Psoas muscle (tissue), 8 donors: ENCODE measurements at places on chromosomes 16 and 17. TPM values are rescaled to one million over a fixed set of nuclear protein-coding genes. Genes with fewer than 3 reads are reported as not detected.

Gene WNT9B
- not detected for total RNA-seq

Gene ABCA10
- 5.0 TPM for total RNA-seq

Gene LGALS9C
- not detected for total RNA-seq

Gene FAM171A2
- total RNA-seq: 0.22 TPM

Gene DRC3
- total RNA-seq: 0.81 TPM

Gene NEUROD2
- total RNA-seq: not detected

Gene EFTUD2
- total RNA-seq: 114 TPM

Gene CIBAR2
- total RNA-seq: not detected

Gene BOLA2
- 5.7 TPM for total RNA-seq

- DNase-seq: no peak
- no peak overlapping the region for H3K27ac ChIP-seq
- no peaks in the 10 kb centered on the region for H3K27me3 ChIP-seq
- H3K36me3 ChIP-seq: no peaks in the 10 kb centered on the region
- no peak overlapping the region for H3K4me3 ChIP-seq
- H3K4me1 ChIP-seq: no peaks in the 10 kb centered on the region
Observed at GRCh38 chr16:64977206-64977920, 144.5 kb downstream of the CDH11 start.

DNA sequence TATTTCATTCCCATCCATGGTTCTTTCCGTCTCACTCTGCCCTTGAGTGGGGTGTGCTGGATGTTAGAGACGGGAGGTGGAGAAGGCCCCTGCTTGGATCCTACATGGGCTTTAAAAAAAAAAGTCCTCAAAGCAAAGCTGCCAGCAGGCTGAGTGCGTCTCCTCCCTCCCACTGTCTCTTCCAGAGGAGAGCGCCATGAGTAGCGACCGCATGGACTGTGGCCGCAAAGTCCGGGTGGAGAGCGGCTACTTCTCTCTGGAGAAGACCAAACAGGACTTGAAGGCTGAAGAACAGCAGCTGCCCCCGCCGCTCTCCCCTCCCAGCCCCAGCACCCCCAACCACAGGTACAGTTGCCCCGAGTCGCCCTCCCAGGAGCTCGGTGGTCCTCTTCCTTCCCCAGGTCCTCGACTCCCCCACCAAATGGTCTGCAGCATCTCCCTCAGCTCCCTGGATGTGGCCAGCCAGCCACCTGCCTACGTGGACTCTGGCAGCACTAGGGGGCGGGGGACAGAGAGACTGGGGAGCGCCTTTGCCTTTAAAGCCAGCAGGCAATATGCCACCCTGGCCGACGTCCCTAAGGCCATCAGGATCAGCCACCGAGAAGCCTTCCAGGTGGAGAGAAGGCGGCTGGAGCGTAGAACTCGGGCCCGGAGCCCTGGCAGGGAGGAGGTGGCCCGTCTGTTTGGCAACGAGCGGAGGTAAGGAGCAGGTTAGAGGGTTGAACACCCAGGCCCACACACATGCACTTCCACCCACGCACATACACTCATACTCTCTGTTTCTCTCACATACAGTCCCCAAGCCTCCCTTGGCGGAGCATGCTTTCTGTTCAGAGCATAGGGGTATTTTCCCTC lies 68.2 kb downstream of the PLD6 start:
- H3K36me3 ChIP-seq: peaks cover 94% of the 10 kb centered on the region
- peaks cover 26% of the 10 kb centered on the region for H3K4me1 ChIP-seq
- peak; percentile 9 for DNase-seq

GRCh38 chr16:28527985-28528384 lies 10.8 kb downstream of the NUPR1 start:
- peaks cover 3% of the 10 kb centered on the region for H3K4me1 ChIP-seq
- H3K27me3 ChIP-seq: no peaks in the 10 kb centered on the region
- DNase-seq: no peak
- no peak overlapping the region for H3K4me3 ChIP-seq
- H3K27ac ChIP-seq: no peak overlapping the region

GRCh38 chr16:65318138-65318537 lies 196.3 kb upstream of the CDH11 start:
- H3K36me3 ChIP-seq: no peaks in the 10 kb centered on the region
- H3K27me3 ChIP-seq: no peaks in the 10 kb centered on the region
- no peak overlapping the region for H3K4me3 ChIP-seq
- H3K4me1 ChIP-seq: peaks cover 15% of the 10 kb centered on the region

DNA sequence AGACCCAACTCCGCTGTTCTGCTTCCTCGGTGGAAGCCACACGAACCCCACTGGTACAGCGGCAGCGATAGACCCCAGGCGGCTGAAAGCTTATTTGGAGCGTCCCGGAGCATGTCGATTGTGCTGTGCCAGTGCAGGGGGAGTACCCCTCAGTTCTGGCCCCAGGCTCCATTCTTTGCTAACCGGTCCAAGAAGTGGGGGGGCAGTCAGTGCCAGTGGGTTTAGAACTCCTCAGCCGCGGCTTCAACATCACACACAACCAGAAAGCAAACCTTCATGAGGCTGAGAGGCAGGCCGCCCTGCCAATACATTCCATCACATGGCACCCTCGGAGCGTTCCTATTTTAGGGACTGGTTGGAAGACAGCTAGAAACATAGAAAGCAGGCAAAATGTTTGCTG lies 1.7 kb upstream of the MNT start:
- H3K27ac ChIP-seq: peak overlapping the region; percentile 100
- H3K4me1 ChIP-seq: peaks cover 58% of the 10 kb centered on the region
- DNase-seq: no peak

- no peak overlapping the region for H3K4me3 ChIP-seq
- H3K36me3 ChIP-seq: no peaks in the 10 kb centered on the region
- no peak for DNase-seq
- no peak overlapping the region for H3K27ac ChIP-seq
- H3K4me1 ChIP-seq: peaks cover 27% of the 10 kb centered on the region
Observed at GRCh38 chr16:445566-445965, 20.1 kb downstream of the RAB11FIP3 start.

GRCh38 chr16:70561623-70562022 lies 38.0 kb downstream of the SF3B3 start:
- no peak overlapping the region for H3K4me3 ChIP-seq
- DNase-seq: no peak
- peaks cover 100% of the 10 kb centered on the region for H3K36me3 ChIP-seq
- peak overlapping the region; percentile 65 for H3K27ac ChIP-seq

DNA sequence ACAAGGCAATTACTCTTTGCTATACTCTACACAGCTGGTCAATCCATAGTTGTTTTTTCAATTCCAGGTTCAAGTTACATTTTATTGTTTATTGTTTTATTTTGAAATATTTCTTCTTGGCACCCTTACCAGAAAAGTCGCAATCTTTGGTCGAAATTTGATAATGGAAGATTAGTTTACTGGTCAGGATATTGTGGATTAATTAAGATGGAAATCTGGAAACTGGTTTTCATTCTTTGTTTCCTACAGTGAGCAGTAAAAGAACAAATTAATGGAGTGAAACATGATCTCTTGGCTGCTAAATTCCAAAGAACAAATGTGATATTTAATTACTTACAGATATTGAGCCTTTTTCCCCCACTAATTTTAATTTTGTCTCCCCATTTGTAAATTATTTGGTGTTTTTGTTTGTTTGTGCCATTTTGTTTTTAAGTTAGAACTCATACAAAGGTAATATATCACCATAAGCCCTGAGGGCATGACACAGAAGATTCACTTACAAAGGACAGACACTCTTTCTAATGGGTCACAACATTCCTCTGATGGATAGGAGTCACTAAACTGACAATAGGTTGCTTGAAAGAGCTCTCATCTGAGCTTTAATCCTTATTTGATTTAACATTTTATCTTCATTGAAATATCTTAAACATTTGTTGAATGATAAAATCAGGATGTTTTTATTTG lies 700.2 kb downstream of the KCNJ2 start:
- no peaks in the 10 kb centered on the region for H3K36me3 ChIP-seq
- H3K4me1 ChIP-seq: no peaks in the 10 kb centered on the region
- no peaks in the 10 kb centered on the region for H3K27me3 ChIP-seq
- no peak for DNase-seq
- H3K27ac ChIP-seq: no peak overlapping the region

DNA sequence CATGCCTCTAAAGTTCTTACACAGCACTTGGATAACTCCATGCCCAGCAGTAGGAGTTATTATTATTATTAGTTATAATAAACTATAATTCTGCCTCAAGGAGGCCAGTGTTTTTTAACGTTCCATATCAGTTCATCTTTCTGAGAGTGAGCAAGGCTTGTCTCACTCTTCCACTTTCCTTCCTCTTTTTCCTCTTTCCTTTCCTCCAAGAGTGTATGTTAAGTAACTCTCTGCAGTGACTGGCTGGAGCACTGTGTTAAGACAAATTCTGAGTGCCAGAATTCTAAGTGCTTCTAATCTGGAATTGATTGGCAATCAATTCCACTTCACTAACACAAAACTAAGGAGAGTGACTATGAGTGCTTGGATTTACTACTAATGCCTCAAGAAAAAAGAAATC lies 16.4 kb downstream of the CLEC19A start:
- no peaks in the 10 kb centered on the region for H3K4me1 ChIP-seq
- H3K27ac ChIP-seq: no peak overlapping the region
- no peak for DNase-seq
- H3K36me3 ChIP-seq: no peaks in the 10 kb centered on the region
- no peaks in the 10 kb centered on the region for H3K27me3 ChIP-seq

GRCh38 chr16:1493746-1494094 lies 560 bp downstream of the TELO2 start:
- H3K4me1 ChIP-seq: peaks cover 17% of the 10 kb centered on the region
- DNase-seq: no peak
- peak overlapping the region; percentile 81 for H3K4me3 ChIP-seq

DNA sequence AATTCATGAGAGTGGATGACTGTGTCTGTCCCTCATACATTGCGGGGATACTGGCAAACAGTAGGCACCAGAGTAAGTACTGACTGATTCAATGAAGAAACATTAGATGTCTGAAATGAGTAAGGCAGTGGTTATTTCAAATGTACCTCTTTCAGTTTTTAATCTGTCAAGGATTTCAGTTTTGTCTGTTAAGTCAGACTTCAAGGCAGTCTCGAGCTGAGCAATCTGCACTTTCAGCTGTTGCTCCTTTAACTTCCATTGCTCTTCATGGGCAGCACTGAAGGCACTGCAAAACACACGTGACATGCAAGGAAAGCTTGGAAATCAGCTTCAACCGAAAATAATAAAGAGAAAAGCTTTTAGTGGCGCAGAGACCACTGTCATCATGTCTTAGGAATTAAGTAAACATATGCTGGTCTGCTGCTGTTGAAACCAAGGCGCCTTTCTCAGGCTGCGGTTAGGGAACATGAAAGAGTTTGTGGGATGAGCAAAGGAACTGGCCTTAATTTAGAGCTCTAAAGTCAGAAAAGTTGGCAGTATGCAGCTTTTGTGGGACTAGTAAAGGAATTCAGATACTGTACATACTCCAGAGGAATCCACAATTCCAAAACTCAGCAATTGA lies 38.8 kb downstream of the RPGRIP1L start:
- H3K27ac ChIP-seq: no peak overlapping the region
- no peaks in the 10 kb centered on the region for H3K4me1 ChIP-seq
- H3K4me3 ChIP-seq: no peak overlapping the region
- no peaks in the 10 kb centered on the region for H3K27me3 ChIP-seq

- no peak for DNase-seq
- no peaks in the 10 kb centered on the region for H3K4me1 ChIP-seq
- no peak overlapping the region for H3K4me3 ChIP-seq
- H3K36me3 ChIP-seq: no peaks in the 10 kb centered on the region
Observed at GRCh38 chr17:65797809-65798208, 236.4 kb upstream of the AXIN2 start.

- H3K36me3 ChIP-seq: no peaks in the 10 kb centered on the region
- DNase-seq: no peak
- no peak overlapping the region for H3K4me3 ChIP-seq
- H3K27me3 ChIP-seq: no peaks in the 10 kb centered on the region
- no peak overlapping the region for H3K27ac ChIP-seq
- H3K4me1 ChIP-seq: no peaks in the 10 kb centered on the region
Observed at GRCh38 chr17:77848257-77848656, 110.2 kb upstream of the TNRC6C start.

- no peak for DNase-seq
- H3K27me3 ChIP-seq: no peaks in the 10 kb centered on the region
- no peaks in the 10 kb centered on the region for H3K36me3 ChIP-seq
- no peak overlapping the region for H3K4me3 ChIP-seq
- no peaks in the 10 kb centered on the region for H3K4me1 ChIP-seq
Observed at GRCh38 chr17:55002458-55002857, 33.9 kb downstream of the STXBP4 start.

- peaks cover 6% of the 10 kb centered on the region for H3K36me3 ChIP-seq
- peaks cover 43% of the 10 kb centered on the region for H3K4me1 ChIP-seq
- H3K4me3 ChIP-seq: peak overlapping the region; percentile 93
- no peaks in the 10 kb centered on the region for H3K27me3 ChIP-seq
Observed at GRCh38 chr16:30660424-30661261, 2.4 kb downstream of the FBRS start.

GRCh38 chr17:73654241-73654640 lies 10.0 kb upstream of the SDK2 start:
- DNase-seq: peak; percentile 6
- no peak overlapping the region for H3K27ac ChIP-seq
- no peak overlapping the region for H3K4me3 ChIP-seq
- peaks cover 2% of the 10 kb centered on the region for H3K27me3 ChIP-seq
- no peaks in the 10 kb centered on the region for H3K4me1 ChIP-seq

DNA sequence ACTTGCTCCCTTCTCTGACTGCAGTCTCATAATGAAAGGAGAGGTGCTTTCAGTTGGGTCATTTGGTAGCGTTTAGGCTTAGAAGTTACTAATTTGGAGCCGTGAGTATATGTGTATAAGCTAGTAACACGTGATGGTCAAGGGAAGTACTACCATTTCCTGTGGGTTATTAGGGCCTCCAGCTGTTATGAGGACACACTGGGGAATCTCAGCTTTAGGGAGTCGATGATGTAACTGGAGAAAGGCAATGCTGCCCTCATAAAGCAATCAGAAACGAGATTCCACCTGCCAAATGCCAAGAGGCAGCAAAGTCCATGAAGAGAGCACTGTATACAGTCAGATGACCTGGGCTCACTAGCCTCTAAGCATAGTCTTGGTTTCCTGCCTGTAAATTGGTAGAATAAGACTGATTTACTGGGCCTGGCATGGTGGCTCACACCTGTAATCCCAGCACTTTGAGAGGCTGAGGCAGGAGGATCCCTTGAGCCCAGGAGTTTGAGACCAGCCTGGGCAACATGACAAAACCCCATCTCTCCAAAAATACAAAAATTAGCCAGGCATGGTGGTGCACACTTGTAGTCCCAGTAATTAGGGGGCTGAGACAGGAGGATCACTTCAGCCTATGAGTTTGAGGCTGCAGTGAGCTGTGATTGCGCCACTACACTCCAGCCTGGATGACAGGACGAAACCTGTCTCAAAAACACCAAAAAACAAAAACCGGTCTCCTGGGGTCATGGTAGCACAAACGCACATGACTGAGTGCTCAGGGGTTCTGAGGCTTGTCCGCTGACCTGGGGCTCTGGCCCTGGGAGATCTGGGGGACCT lies 53.0 kb downstream of the SF3B3 start:
- H3K27ac ChIP-seq: peak overlapping the region; percentile 32
- H3K27me3 ChIP-seq: no peaks in the 10 kb centered on the region
- H3K36me3 ChIP-seq: peaks cover 10% of the 10 kb centered on the region
- DNase-seq: no peak
- H3K4me3 ChIP-seq: no peak overlapping the region

DNA sequence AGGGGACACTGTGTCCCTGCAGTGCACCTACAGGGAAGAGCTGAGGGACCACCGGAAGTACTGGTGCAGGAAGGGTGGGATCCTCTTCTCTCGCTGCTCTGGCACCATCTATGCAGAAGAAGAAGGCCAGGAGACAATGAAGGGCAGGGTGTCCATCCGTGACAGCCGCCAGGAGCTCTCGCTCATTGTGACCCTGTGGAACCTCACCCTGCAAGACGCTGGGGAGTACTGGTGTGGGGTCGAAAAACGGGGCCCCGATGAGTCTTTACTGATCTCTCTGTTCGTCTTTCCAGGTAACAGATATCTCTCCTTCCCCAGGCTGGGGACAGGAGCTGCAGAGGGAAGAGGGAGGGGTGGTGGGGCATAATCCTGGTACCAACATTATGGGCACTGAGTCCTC lies 1.6 kb downstream of the CD300LG start:
- no peaks in the 10 kb centered on the region for H3K27me3 ChIP-seq
- H3K27ac ChIP-seq: no peak overlapping the region
- peak overlapping the region; percentile 51 for H3K4me3 ChIP-seq
- H3K4me1 ChIP-seq: peaks cover 5% of the 10 kb centered on the region
